ENCODE measurements at places on chromosomes 12 and 14.

DNA sequence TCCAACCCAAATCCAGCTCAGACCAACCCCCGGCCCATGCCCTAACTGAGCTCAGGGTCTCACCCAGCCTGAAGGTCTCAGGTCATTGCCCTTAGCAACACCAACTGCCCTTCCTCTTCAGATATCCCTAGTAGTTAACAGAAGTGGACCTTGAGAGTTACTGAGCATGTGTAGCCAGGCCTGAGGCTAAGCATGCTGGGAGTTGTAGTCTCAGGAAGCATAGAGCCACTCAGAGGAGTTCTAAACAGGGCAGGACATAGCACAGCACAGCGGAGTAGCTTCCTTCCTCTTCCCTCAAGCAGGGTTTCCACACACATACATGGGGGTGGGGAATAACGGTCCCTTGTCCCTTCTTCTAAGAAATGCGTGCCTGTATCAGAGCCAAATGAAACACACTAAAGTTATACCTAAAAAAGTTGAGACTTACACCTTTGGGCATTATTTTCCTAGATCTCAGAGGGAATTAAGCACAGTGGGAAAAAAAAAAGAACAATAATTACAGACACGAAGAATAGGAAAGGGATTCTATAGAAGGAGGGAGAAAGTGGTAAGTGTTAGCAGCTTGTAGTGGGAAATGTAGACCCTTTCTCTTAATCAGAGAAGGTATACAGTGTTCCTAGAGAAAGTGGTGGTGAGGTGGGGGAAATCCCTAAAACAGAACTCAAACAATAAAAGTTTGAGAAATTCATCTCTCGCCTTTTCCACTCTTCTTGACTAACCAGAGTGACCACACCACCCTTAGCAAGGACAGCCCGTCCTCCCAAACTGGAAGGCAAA lies 4.4 kb downstream of the KMT2D start:
- peak; percentile 19 for DNase-seq

DNA sequence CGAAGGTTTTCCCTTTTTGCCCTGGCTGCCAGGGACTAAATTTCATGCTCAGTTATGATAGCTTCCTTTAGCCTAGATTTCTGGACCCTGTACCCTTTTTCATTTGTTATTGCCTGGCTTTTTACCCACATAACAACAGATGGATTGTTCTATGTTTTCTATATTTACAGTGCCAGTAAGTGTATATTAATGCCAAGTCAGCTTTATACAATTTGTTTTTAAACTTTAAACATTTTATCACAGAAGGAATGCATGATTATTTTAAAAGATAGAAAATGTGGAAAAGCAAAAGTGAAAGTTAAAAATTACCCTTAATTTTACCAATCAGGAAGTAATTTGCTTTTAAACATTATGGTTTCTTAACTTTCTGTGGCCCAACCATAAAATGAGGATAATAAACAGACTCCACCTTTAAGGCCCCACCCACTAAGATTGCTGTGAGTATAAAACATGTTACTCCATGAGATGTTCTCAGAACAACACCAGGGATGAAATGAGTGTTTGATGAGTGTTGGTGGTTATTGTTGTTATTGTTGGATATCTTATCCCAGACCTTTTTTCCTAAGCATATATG lies 496.8 kb downstream of the EGLN3 start:
- no peak for DNase-seq

DNA sequence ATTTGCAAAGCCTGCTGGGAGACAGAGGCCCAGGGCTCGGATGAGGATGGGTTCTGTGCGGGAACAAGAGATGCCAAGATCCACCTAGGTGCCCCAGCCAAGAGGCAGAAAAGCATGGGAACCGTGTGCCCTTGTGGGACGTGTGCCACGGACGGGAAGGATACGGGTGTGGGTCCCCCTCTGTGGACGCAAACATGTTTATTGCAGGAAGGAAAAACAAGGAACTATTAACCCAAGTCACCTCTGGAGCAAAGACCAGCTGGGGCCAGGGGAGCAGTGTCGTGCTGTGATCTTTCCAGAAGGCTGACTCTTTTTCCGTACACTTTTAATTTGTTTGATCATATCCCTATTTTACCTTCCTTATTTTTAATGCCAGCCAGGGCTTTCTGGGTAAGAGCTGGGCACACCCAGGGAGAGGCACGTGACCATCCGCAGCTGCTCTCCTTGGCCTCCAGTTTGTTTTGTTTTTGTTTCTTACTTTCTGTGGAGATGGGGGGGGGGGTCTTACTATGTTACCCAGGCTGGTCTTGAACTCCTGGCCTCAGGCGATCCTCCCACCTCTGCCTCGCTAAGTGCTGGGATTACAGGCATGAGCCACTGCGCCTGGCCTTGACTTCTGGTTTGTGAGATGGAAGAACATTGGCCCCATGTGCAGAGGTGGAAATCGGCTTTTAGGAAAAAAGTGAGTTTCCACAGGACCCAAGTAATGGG lies 20.7 kb downstream of the SCARB1 start:
- no peak for DNase-seq

DNA sequence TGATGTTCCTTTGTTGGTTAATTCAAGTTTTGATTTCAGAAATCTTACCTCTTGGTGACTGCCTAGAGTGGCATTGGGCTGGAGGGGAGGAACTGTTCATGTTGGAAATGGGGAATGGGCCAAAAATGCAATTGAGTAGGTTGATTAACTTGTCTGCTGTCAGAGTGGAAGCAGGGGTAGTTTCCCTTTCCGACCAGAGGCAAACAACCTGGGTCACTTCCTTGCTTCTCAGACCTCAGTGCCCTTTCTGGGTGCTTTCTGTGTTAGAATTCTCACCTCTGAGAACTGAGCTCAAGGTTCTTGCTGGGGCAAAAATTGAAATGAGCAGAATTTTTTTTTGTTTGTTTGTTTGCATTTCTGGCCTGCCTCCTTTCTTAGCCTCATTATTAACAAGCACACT lies 2.3 kb upstream of the M6PR start:
- peak; percentile 38 for DNase-seq

DNA sequence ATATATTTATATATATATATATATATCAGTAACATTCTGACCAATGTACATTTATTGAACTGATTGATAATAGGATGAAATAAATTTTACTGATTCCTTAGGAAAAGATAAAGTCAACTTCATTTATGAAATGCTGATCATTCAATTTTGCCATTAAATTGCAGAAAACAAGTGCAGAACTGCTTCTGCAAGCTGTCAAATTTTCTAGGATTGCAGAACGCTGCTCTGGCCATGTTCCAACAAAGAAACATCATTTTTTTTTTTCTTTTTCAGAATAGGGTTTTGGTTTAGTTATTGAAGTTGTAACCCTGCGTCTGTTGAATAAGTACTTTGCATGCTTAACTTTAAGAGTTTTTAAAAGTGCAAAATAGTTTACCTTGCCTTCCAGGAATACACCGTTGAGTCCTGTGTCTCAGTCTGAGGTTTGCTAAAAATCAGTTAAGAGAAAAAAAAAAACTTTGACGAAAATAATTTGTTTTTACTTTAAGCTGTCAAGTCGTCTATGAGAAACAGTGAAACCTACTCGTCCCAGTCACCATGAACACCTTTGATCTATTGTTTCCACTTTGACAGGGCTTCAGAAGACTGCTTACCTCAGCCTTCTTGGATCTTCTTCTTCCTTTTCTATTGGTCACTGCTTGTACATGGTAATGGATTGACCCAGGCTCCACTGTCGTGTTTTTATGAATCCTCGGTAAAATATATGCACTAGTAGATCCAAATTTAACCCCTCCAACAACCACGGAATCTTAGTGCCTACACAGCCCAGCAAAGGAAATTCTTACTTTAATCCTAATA lies at the start of gene KERA:
TSS of gene KERA (minus strand) at position 657 of the 798 bp plus-strand sequence. CDS start 1,743 bp downstream, outside the sequence.
- no peak for DNase-seq

DNA sequence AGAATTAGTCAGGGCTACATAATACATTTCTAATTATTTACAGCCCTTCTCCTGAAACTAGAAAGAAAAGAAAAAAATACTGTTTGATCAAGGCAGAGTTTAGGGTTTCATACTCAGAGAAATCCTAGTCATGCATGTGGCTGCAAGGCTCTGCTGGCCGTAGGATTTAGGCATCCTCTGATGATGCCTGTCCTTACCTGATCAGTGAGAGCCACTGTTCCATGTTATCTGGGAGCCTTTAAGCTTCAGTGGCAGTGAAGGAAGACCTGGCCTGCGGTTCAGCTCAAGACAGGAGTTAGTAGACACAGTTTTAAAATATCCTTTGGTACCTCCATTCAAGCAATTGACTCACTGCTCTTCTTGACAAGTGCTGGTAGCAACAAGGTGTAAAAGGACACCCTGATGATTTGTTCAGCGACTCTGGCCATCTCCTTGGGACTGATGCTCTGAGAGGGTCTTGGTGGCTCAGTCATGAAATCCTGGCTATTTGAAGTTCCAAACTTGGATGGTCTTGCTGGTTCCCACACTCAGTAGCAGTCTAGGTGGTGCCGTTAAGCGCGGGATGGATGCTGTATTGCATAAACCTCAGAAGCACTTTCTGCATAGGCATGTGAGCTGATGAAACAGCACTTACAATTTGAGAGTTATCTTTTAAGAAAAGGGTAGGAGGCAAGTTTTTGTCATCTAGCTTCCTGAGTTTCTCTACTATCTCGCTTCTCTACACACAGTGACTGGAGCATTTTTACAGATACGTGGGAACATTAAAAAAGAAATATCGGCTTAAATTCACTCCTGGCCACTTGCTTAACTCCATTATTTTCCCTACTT lies 162.0 kb downstream of the SAMD4A start:
- DNase-seq, result no peak

- no peak for DNase-seq
These were observed 6.4 kb downstream of the STX2 start for GRCh38 chr12:130832561-130833209.

DNA sequence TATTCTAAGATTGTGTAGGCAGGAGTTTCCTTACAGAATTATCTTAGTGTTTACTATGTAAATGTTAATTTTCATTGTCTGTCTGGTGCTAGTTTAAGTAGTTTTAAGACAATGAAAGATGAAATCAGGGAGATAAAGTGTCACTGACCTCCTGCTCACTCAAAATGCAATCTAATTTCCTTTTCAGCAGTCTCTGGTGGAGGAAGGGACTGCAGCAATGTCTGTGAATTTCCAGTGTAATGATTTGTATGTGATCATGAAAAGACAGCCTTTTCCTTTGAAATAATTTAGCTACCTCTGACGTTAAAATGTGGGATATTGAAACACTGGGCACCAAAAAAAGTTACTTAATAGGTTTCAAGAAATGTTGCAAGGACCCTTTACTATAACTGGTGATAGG lies 779.7 kb upstream of the FLRT2 start:
- no peak for DNase-seq

DNA sequence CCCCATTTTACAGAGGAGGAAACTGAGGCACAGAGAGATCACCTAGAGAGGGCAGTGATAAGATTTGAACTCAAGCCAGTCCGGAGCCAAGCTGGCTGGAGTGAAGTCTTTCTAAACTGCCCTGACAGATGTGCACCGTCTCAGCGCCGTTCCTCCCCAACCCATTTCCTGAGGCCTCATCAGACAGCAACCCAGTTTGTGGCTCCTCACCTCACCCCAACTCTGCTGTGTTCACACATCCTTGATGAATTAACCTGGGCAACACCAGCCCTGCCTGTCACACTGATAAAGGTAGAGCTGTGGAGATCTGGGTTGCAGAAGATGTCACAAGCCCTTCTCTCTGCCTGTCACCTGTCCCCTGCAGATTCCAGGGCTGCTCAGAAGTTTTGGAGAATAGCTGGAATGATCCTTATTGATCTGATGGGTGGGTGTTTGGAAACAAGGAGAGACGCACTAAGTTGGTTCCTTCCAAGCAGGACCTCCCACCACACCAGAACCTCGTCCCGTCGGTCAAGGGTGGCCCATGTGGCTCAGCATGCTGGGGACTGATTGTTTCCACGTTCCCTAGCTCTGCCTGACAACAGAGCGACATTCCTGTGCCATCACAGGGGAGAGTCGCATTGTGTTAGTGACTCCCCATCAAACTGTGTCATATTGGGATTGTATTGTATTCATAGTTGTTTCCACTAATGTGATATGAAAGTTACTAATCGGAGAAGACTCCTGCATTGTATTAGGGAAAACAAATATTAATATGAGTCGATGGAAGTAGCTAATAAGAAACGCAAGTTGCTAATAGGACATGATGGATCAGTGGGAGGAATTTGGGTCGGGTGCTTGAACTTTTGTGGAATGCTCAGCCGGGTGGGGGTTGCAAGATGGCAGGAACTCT lies 200.6 kb downstream of the PHETA1 start:
- DNase-seq, result no peak

- no peak for DNase-seq
These were observed 45.5 kb downstream of the KTN1 start for GRCh38 chr14:55625481-55625880.

DNA sequence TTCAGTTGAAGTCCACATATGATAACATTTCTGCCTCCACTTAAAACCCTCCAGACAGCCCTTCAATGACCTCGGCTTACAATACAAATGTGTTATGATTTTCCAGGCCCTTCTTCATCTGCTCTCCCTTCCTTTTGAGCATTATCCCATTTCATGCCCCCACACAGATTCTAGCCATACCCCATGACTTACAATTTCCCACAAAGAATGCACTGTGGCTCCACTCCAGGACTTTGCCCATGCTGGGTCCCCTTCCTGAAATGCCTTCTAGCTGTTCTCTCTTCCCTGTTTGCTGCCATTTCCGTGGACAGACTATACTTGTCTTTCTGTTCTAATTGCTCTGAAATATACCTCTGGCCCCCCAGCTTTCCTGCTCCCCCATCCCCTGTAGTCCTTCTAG lies 963.2 kb downstream of the DIO2 start:
- DNase-seq, result no peak

DNA sequence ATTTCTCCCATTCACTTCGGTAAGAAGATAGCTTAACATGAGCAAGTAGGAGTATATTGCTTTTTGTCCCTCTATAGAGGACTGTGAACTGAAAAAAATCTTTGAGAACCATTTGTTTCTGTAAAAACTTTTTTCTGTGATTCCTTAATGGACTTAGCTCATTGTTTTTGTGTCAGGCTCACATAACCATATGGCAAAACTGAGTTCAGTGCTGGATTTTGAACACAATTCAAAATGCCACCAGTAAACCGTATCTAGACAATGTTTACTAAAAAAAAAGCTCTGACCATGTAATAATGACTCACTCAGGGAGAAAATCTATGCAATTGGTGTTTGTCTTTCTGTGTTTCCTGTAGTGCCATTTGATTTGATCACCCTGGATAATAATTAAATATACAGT lies 5.2 kb downstream of the TRHDE start:
- no peak for DNase-seq

DNA sequence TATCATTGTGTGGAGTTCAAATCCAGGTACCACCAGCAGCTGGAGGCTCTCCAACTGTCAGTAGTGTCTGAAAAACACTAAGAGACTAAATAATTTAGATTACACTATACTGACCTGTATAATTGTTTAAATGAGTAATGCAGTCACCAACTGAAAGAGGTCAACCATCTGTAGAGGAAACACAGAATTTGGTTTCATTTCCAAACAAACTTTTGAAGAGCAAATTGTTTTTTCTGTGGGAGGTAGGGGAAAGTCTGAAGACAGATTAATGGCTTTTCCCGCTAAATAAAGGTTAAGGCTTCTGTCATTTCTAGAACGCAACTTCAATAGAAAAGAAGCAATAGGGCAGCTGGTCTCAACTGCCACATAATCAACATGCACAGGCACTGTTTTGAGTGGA lies 462.6 kb downstream of the PRKD1 start:
- no peak for DNase-seq

Measured in stimulated activated CD8-positive, alpha-beta memory T cell treated with anti-CD3 and anti-CD28 coated beads, Interleukin-15, amount 100 ng/mL, for 48 hours (primary cell).